GM03348 (cell line): ENCODE measurements at places on chromosomes 4 and X.

GRCh38 chrX:96140796-96141195 lies 543.8 kb upstream of the DIAPH2 start:
- no peak for DNase-seq

DNA sequence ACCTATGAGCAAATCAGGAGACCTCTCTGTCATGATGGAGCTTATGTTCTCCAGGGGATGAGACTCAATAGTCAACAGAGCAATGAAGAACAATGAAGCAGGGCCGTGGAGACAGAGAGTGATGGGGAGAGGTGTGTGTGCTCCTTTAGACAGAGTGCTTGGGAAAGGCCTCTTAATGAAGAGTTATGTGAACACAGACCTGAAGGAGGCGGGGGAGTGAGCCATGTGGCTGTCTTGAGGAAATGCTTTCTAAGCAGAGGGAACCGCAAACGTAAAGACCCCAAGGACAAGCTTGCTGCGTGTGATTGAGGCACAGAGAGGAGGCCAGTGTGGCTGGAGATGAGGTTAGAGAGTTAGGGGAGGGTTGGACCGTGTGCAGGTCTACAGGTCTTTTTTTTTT lies 53.1 kb downstream of the CHRNA9 start:
- DNase-seq, result no peak

DNA sequence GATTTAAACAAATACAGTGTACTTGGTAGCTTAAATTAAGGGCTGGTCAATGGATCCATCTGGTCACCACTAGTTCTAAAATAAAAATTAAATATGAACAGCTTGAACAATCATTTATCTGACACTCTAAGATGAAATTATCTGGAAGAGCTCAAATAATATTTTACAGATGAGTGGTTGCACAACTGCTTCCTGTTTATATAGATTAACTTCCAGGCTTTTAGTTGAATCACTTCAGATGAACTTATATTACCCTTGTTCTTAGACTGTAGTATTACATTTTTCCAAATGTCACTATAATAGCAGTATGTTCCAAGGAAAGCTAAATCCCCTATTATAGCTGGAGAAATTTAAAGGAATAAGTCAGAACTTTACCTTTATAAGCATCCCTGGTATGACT lies 92.4 kb upstream of the SMIM10 start:
- peak; percentile 6 for DNase-seq

- DNase-seq, result no peak
Measured at GRCh38 chr4:69888336-69888735, 28.4 kb upstream of the SULT1E1 start.

DNA sequence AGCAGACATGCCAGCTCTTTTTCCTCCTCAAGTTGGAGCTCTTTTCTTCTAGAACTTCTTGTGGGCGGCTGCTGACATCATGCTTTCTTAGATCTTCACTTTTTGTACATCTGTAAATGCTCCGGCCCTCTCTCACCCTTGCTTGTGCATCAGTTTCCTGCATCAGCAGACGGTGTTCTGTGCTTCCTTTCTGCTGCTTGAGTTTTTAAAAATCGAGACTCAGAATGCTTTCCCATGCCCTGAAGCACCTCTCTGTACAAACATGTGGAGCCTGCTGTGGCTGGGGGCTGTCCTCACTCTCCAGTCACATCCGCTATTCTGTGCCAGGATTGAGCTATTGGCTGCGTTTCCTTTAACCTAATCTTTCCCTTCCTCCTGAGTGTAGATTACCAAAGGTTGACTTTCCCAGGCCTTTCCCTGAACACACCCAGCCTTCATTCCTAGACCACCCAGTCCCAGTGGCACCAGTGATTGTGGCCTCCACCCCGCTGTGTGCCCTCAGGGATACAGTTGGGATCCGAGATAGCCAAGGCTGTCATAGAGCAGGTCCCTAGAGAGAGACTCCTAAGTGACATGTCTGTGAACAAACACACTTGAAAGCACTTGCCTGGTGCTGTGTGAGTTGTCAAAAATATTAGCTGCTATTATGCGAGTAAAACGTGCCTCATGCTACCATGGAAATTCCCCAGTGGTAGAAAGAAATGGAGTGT lies 41.9 kb downstream of the TNIP2 start:
- DNase-seq, result no peak

DNA sequence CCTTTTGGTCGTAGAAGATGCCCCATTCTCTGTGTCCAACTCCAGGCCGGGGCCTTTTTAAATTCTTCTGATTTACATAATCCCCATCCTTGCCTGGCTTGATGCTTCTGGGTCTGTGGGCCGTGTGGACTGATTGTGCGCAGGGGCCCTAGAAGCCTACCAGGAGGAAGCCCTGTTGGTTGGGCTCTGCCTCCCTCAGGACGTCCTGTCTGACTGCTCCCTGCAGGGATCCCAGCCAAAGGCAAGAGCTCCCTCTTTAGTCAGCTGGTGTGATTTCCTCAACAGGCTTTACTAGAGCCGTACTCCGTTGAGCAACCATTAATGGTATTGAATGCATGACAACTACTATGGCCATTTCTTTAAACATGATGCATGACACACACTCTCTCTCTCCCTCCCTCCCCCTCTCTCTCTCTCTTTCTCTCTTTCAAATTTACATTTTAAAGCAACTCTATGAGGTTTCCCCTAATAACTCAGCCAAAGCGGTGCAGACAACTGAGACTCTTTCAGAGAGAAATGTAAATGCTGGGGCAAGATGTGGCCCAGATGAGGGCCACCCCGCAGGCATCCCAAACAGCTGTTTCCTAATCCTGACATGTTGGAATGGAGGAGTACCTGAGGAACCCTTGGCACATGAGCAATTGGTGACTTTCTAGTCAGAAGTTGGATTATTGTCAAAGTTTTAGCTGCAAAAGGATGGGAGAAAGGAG lies 117.3 kb downstream of the DRD5 start:
- DNase-seq, result peak; percentile 33

DNA sequence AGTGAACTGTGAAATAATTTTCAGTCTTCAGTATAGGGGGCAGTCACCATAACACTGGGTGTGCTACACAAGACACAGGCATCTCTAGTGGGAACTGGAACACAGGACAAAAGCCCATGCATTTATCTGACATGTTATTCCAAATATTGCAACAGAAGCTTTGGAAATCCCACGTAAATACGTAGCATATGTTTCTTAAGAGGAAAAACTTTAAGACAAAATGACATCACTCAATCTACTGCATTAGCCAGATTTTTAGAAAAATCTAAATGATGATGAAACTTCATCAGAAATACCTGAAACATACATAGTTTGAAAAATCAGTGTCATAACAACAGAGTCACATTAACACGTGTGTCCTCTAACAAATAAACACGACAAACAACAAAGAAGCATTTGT lies 14.5 kb downstream of the SHISA3 start:
- DNase-seq, result no peak

DNA sequence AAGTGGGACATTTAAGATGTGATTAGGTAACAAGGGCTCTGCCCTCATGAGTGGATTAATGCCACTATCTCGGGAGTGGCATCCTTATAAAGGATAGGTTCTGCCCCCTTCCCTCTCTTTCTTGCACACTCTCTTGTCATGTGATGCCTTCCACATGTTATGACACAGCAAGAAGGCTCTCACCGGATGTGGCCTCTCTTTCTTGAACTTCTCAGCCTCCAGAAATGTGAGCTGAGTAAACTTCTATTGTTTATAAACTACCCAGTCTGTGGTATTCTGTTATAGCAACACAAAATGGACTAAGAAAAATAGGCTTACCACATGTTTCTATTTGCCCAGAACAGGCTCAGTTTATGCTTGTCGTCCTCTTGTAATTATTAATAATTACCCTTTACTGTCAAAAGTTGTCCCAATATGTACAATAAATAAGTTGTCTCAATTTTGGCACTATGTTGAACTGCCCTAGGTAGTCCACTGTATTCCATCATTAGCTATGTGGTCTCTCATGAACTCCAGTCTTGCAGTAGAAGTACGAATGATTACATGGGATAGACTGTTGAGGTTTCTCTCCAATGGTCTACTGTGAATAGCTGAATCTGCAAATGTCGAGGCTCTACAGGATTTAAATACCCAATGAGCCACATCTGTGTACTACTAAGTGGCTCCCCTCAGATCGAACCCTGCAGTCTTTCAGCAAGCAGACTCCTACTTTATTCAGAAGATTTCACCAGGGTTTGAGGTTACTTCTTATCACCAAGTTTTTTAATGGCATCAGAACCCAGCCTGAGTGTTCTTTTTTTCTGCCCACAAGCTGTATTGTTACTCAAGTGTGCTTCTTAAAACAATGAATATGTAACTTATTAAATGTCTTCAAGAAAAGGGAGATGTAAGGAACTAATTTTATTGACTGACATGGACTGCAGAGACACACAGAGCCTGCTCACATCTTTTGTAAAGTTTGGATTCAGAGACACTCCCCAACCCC lies 102.0 kb upstream of the LEF1 start:
- no peak for DNase-seq

- no peak for DNase-seq
Measured at GRCh38 chr4:189069772-189070171, 870.9 kb upstream of the FRG1 start.

- no peak for DNase-seq
Measured at GRCh38 chr4:147117431-147117830, 171.8 kb upstream of the TTC29 start.

GRCh38 chr4:78721747-78722146 lies 54.4 kb upstream of the BMP2K start:
- DNase-seq, result no peak

DNA sequence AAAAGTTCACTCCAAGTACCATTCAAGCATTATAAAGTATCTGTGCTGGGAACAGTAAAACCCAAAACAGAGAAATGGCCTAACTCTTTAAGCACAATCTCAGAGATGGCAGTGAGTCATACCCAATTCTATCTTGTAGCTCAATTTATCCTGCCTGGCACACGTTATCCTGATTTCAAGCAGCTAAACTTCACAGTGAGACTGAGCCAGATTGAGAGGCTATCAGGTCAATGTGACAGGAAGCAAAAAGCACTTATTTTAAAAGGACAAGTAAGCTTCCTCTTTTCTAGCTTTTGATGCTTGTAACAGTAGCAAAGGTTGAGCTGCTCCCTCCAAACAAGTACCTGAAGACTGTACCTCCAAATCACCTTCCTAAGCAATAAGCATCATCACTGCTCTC lies 324.9 kb downstream of the NAF1 start:
- DNase-seq, result no peak

- no peak for DNase-seq
Measured at GRCh38 chr4:174193438-174194374, 89.8 kb downstream of the FBXO8 start.

GRCh38 chr4:123671636-123672404 lies 275.2 kb downstream of the SPRY1 start:
- DNase-seq, result no peak

- DNase-seq, result no peak
Measured at GRCh38 chrX:118355225-118355920, 9.5 kb downstream of the WDR44 start.

- peak; percentile 74 for DNase-seq
Measured at GRCh38 chr4:78056265-78057129, 626 bp upstream of the FRAS1 start.
